ENCODE measurements at places on chromosomes 2 and 18. TPM values are rescaled to one million over a fixed set of nuclear protein-coding genes. Genes with fewer than 3 reads are reported as not detected.

SPRED2 gene
- 14.9 TPM for total RNA-seq

DNA sequence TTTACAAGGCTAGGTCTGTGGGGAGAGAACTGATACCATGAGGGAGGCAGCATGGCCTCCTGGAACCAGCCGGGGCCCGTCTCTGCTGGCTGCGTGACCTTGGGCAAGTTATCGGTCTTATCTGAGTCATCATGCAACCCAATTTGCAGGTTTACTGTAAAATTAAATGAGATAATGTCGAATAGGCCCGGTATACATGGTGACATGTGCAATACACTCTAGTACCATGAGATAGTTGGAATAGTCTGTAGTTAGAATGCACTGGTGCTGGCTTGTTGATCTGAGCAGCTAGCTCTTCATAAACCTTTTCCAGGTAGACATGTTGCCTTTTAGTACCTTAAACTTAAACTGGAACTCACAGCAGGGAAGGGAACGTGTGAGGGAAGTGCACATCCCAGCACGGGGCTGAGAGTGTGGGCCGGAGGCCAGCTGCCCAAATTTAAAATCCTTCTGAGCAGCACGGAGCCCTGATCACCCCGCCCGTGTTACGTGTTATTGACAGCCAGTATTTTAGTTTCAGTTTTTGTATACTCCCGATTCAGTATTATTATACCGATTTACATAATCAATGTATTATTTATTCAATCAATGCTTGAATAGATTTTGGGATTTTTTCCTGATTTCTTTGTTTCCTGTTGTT, 72.4 kb upstream of the HS6ST1 start:
- no peak for DNase-seq

DNA sequence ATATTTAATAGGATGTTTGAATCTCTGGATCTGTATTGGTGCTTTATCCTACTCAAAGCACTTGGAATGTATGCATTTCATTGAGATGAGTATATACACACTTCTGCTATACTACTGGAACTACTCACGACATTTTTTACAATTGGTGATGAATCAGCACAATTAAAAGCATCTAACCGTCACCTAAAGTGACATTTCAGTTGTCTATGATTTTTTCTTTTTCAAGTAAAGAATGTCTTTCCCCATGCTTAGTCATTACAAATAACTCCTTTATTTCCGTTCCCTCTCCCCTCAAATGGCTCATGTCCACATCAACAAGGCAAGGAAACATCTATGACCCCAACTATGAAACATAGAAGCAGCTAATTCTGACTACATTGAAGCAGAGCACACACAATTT, 77.3 kb downstream of the CLIP4 start:
- DNase-seq, result no peak

- no peak for DNase-seq
Observed at GRCh38 chr2:96754317-96754716, 6.4 kb upstream of the CNNM4 start.

DNA sequence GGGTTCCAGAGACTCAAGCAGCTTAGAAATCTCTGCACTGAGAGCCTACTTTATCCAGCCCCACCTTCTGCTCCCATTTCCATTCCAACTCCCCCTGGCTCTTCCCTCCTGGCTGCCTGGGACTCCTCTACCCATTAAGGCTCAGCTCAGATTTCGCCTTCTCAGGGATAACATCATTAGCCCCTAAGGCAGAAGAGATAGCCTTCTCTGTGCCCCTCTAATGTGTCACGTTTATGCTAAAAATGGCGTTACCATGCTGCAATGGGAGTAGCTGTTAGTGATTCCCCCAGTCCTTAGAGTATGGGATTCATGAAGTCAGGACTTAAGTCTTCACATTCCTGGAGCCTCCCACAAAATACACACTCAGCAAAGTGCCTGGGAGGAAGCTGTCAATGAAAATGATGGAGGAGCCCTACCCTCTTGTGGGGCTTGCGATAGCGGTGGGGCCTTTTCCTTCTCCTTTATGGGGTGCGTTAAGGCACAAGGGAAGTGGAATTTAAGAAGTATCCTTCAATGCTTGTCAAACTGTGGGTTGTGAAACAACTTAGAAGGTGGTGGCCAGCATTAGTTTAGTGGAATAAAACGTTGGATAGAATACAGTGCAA, 144.7 kb upstream of the COPS8 start:
- DNase-seq, result no peak

GRCh38 chr2:128264881-128265607, 53.6 kb downstream of the HS6ST1 start:
- DNase-seq, result no peak

- DNase-seq, result no peak
Observed at GRCh38 chr2:64650296-64650695, 3.4 kb downstream of the SERTAD2 start.

Data from Peyer's patch (tissue), 4 donors.